ENCODE measurements at places on chromosomes 16 and 17. TPM values are rescaled to one million over a fixed set of nuclear protein-coding genes. Genes with fewer than 3 reads are reported as not detected.

SPNS2 gene
- 26.8 TPM for total RNA-seq

KRT24 gene
- total RNA-seq = not detected

SMG1 gene
- total RNA-seq = 139 TPM

NAGS gene
- total RNA-seq = 2.6 TPM

VTN gene
- 2.5 TPM for total RNA-seq

TUBB3 gene
- total RNA-seq = 6.3 TPM

Data from lung (tissue), 17 donors.